Activated CD4-positive, alpha-beta T cell treated with anti-CD3 and anti-CD28 coated beads for 48 hours (primary cell): ENCODE measurements at places on chromosomes 13 and 19.
A peak's percentile ranks its signal among the peaks of the same experiment; 100 is the strongest.

GRCh38 chr19:18506101-18506930 lies 15.6 kb downstream of the ELL start:
- no peak for DNase-seq

- DNase-seq: no peak
These were observed 50.0 kb upstream of the TSC22D1 start for GRCh38 chr13:44626176-44626575.

DNA sequence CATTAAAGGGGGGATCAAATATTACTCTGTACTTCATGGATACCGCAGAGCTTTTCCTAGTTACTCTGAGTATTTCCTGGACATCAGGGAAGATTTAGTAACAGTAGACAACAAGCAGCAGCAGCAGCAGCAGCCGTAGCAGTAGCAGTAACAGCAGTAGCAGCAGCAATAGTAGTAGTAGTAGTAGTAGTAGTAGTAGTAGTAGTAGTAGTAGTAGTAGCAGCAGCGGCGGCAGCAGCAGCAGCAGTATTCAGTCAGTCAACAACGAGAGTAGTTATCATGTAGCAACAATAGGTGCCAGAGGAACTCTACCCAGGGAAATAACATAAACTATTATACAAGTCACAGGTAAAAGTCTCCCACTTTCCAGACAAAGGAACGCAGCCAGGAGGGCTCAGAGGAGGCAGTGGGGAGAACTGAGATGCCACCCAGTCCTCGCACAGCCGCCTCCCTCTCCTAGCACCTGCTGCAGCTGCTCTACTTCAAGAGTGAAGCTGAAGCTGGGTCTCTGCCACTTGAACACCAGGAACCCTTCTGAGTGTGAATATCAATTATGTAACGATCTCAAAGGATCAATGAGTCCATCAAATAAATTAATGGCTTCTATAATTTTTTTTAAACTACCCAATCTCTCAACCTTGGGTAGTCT lies 1.3 kb upstream of the DOCK9 start:
- DNase-seq: no peak

GRCh38 chr13:104832231-104832630 lies 1703.2 kb downstream of the EFNB2 start:
- DNase-seq: no peak

DNA sequence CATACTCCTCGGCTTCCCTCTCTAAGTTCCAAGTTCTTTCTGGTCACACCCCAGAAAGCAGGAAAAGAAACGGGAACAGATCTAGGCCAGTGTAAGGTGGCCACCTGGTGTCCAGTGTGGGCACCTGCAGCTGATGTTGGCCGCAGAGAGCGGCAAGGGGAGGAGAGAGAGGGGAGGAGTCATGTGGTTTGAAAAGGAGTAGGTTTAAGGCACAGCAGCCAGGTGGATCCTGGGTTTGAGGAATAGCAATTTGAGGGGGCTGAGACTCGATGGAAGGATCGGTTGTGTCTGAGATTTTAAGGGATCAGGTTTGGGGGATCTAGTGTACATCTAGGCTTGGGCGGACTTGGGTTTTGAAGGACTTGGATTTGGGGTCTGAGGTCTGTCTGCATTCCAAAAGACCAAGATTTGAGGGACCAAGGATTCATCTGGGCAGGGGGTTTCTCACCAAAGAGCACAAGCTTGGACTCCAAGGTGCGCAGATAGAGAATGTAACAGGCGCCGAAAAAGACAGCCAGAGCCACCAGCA lies 1.2 kb downstream of the RABAC1 start:
- DNase-seq: peak; percentile 63

GRCh38 chr19:49441960-49442350 lies 628 bp upstream of the SLC17A7 start:
- no peak for DNase-seq

GRCh38 chr19:13795595-13796300 lies 505 bp downstream of the ZSWIM4 start:
- DNase-seq: no peak

DNA sequence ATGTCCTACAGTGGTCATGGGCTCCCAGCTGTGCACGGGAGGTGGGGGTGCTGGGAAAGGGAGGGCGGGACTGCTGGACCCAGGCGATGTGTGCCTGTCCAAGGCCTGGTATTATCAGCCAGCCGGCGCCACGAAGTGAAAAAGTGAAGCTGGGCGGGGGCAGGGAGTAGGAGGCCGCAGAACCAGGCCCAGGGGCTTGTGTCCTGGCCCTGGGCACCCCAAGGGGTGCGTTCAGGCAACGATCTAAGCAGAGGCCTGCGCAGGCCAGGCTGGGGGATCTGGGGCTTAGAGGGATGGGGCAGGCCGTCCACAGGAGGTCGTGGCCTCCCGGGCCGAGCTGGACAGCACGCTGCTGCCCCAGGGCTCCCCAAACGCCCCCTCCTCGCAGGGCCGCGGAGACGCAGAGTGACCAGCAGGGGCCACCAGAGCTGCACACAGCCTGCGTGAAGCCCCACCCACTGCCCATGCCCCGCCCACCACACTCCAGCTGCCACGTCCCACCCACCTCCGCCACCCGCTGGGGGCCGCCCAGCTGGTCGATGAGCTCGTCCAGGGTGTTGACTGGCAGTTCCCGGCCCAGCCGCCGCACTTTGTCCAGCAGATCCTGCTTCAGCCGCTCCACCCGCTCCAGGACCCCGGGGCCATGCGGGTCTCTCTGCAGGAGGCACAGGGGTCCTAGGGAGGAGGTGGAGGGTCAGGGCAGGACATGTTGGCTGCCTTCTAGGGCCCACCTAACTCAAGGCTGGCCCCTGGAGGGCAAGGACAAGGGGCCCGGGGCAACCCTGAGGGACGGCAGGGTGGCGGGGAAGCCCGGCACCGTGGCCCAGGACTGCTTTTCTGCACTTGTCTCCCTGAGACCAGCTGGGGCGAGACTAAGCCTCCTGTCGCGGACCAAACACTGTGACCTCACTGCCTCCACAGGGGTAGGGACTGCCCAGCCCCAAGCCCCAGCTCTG lies 9.5 kb downstream of the GPX4 start:
- peak; percentile 91 for DNase-seq

DNA sequence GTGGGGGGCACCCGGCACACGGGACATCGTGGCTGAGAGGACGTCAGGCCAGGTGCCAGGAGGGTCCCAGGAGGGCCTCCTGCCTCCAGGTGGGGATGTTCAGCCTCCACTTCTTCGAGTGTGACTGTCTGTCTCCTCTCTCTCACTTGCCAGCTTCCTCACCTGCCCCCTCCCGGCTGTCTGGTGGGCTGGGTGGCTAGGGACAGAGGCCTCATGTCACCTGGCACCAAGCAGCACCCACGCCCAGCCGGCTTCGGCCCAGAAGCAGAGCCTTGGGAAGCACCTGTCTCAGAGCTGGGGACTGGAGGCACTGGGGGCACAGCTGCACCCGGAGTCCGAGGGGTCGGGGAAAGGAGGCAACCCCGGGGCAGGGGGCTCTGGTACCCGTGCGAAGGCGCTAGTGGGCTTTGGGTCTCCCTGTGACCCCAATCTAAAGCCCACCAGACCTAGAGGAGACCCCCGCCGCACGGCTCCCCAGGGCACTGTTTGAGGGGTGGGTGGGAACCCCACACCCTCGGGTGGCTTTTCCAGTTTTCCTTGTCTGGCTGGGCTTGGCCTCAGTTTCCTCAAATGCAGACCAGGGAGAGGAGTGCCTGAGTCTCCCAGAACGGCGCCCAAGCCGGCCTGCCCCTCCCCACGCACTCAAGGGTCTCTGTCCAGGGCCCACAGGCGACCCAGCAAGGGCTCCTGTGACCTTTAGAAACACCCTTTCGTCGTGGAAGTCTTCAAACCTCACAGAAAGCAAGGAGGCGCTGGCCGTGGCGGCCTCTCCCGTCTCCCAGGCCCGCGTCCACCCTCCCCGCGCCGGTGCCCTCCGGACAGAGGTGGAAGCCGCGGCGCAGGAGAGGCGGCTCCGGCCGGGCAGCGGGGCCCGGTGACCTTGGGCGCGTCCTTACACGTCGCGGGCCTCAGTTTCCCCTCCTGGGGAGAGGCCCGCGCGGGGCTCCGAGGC lies 664 bp upstream of the HCN2 start:
- peak; percentile 22 for DNase-seq

DNA sequence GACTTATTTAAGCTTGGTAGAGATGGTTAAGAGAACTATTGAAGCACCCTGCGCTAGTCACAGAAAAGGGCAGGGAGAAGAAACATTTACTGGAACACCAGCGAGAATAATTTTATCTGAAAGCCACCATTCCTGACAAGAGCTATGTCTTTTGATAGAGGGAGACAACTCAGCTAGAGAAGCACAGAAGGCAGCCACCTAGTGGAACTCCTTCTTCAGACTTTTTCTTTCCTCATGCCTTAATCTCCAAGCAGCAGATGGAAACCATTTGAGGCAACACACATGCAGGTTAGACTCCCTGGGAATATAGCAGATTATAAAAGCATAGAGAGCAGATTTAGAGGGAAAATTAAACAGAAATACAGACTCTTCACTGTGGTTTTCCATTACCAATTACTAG lies 813.4 kb downstream of the SLITRK6 start:
- no peak for DNase-seq

- DNase-seq: no peak
These were observed 766.1 kb upstream of the GPC6 start for GRCh38 chr13:92460479-92460878.

- DNase-seq: no peak
These were observed 17.5 kb downstream of the MISP start for GRCh38 chr19:768424-768823.

GRCh38 chr13:47521890-47522487 lies 479.1 kb downstream of the SUCLA2 start:
- no peak for DNase-seq

- no peak for DNase-seq
These were observed 27.8 kb downstream of the NFIX start for GRCh38 chr19:13022859-13023636.

- DNase-seq: no peak
These were observed 43.0 kb downstream of the METTL21C start for GRCh38 chr13:102651892-102652291.

DNA sequence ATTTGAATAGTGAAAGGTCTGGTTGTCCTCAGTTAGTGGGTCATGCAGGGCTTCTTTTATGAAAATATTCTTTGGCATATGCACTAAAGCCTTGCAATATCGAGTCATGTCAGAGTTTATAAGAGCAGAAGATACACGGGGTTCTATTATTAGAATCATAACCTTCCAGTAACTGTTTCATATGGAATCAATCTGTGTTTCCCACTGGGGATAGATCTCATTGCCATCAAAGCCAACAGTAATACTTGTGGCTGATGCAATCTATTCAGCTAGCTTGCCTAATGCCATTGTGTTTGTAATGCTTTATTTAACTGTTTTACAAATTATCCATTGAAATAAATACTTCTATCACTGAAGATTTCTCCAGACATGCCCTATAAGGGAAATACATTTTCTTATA lies 746.9 kb upstream of the PCDH9 start:
- no peak for DNase-seq

DNA sequence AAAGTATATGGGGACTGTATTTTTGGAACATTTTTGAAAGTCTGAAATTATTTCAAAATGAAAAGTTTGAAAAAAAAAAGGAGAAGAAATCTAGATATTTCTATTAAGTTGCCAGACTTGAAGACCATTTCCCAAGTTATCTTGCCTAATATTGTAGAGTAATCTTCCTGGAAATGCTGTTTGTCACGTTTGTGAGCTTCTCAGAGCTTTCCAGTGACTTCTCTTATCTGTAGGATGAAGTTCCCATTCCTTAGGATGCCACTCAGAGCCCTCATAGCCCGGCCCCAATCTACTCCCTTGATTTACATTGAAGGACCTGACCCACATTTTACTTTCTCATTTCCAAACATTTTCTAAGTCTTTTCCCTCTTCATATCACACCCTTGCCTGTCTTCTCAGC lies 23.6 kb downstream of the CEACAM8 start:
- no peak for DNase-seq

DNA sequence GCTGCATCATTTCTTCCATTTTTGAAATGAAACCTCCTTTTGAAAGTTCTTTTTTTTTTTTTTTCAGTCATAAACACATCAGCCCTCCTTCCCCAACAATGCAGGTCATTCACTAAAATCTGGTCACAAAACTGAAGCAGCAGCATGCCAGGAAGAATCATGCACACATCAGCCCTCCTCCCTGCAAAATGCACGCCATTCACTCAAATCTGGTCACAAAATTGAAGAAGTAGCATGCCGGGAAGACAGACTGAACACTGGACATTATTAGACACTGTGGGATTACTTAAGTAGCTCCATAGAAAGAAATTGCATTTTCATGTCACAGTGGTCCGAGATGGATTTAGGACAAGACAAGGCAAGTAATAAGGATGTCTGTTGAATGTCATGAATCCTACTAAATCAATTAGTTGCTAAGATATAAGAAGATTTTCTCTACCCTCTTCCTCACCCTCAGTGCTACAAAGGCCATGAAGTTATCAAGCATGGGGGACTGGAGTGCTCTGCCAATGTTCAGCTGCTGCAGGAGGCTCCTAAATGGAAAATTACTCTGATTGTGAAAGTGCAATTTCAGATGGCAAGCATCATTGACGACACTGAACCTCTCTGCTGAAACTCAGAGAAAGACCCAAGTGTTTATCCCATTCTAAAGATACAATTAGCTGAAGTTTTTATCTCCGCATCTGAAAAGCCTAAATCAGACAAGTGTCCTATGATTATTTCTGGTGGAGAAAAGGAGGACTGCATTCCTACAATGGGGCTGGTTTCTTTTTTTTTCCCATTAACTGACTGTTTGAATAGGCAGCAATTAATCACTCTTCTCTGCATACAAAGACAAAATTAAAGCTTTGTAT lies 913.2 kb downstream of the DIAPH3 start:
- DNase-seq: no peak

DNA sequence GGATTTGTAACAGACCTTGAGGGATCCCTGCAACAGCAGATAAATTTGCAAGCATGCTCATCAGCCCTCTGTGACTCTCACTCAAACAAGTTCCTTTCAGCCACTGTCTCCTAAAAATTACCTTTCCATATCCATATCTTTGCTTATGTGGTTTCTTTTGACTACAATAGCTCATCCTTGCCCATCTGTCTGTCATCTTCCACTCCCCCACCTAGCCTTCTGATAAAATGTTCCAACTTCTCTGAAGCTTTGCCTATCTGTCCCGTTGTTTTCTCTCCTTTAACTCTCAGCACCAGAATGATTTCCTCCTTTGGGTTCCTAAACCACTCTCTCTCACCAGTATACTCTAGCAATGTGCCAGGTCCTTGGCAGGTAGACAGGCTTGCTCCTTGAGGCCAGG lies 194.5 kb downstream of the VWA8 start:
- no peak for DNase-seq

DNA sequence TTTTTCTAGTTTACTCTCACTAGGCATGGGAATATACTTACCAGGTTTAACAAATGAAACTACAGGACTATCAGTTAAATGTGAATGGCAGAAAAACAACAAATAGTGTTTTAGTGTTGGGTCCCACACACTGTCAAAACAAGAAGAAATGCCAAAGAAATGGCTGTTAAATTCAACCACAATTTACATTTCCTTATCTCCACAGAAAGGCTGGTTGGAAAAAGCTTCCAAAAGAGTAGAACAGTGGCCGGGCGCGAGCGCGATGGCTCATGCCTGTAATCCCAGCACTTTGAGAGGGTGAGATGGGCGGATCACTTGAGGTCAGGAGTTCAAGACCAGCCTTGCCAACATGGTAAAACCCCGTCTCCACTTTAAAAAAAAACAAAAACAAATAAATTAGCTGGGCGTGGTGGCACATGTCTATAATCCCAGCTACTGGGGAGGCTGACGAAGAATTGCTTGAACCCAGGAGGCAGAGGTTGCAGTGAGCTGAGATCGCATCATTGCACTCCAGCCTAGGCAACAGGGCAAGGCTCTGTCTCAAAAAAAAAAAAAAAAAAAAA lies 66.5 kb downstream of the SERP2 start:
- no peak for DNase-seq
